AG20443 (cell line): ENCODE measurements at places on chromosomes 12 and 14.

DNA sequence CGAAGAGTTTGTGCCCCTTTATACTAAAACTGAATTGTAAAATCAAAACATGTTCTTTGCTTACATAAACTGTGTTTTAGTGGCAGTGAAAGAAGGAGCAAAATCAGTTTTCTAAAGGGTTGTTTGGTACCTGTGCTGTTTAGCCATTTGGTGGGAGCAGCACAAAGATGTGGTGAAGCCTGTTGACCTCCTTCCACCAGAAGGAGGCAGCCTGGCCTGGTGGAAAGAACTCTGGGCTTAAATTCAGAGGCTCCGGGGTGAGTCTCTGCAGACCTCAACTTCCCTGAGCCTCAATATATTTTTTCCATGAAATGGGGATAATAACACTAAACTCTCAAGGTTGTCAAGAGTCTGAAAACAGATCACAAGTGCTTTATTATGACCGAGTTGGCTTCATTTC, 502.5 kb downstream of the VRK1 start:
- no peak for DNase-seq

GRCh38 chr14:104715871-104716270, 8.2 kb upstream of the ADSS1 start:
- no peak for DNase-seq

- no peak for DNase-seq
Observed at GRCh38 chr12:117231750-117232149, 41.5 kb upstream of the FBXO21 start.

DNA sequence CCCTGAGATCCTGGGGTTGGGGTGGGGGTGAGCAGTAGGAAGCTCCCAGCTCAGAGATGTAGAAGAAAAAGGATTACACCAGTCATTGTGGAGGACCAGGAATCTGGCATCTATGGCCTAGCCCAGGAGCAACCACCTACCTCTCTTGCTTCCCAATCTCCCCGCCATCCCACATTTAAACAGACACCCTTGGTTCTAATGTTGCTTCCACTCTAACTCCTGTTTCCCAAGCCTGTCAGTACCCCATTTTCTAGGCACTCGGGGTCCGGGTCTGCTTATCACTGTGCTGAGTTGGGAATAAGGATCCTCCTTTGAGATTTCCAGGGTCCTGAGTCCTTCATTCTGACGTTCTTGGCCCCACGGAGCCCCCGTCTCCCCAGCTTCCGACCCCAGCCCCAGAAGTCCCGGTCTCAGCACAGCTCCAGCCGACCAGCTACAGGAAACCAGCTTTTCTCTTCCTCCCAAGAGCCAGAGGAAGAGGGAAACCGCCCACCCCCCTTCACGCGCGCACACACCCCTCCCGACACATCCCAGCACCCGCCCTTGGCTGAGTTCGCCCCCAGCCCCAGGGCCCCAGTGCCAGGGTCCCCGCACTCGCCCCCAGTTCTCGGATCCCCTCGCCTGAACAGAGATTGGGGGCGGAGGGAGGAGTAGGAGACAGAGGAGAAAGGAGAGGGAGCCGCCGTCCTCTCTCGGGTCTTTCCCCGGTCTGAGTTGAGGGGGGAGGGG, 1.2 kb downstream of the ITGA5 start:
- no peak for DNase-seq

GRCh38 chr14:92704036-92704804, 44.2 kb downstream of the LGMN start:
- DNase-seq = no peak

- no peak for DNase-seq
Observed at GRCh38 chr12:79415746-79416435, 274.9 kb downstream of the PAWR start.

DNA sequence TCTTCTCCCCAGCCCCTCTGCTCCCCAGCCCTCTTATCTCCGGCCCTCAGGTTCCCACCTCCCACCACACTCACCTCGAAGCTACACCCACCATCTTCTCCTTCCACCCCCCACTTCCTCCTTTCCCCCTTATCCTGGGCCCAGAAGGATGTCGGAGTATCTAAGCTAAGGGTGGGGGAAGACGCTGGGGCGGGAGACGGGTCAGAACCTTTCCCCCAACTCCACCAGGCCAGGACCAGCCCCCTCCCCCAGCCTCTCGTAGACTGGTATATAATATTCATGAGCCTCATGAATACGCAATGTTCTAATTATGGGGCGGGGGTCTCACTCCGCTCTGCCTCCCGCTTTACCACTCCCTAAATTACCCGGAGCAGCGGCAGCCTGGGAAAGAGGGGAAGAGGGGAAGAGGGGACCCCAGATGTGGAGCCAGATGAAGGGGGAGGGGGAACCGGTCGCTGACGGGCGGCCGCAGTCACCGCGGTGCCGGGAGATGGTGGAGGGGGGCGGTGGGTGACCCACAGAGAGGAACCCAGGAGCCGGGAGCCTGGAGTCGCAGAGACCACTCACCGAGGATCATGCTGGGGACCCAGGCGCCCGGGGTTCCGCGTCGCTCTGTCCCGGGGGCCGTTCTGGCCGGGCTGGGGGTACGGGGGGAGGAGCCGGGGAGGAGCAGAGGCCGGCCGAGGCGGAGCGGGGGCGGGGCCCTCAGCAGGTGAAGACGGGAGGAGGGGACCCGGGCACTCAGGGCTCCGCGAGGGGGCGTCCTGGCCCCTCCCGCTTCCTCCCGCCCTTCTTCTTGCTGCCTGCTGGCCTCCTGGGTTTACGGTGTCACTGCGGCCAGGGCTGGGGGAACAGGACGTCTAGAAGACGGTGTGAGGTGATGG, 6.4 kb upstream of the ZNF385A start:
- no peak for DNase-seq

- DNase-seq = no peak
Observed at GRCh38 chr14:49363821-49364751, 222.1 kb downstream of the RPS29 start.

- DNase-seq = no peak
Observed at GRCh38 chr14:51081209-51081608, 13.7 kb downstream of the TRIM9 start.

DNA sequence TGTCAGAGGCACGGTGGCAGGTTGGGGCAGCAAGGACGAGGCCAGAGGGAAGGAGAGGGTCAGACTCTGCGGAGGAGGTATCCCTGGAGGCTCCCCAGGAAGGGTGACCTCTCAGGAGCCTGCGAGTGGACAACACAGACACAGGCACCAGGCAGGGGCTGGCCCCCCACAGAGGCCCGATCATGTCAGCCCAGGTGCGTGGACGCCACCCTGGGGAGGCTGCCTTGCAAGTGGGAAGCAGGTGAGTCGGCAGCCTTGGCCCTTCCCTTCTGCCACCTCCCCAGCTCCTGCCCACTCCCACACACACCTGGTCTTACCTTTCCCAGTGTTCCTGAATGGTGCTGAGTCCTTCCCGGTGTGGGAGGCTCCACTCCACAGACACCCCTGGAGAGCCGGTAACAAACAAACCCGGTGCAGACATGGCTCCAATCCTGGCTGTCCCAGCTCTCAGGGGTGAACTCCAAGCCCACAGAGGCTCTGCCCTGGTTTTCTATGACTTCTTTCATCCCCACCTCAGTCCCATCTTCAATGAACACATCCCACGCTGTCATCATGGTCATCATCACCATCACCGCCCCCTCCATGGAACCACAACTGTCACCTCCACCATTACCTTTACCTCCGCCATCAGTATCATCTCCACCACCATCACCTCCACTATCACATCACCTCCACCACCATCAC, 5.2 kb downstream of the ZBTB42 start:
- DNase-seq = no peak

DNA sequence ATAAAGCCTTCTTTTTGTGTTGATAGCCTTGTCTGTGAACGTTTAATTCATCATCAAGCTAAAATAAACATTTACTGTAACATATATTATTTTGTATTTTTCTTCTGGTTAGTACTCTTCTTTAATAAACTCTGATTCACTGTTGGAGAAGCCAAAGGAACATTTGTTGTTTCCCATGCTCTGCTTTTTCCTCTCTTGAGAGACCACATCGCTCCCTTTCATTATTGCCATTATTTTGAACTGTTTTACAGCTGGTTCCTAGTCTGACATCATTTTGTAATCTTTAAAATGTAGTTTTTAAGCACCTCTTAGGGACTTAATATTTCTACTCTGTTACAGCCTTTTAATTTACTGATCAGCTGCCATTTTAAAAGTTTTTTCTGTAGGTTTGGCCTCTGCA, 301.8 kb downstream of the NPAS3 start:
- DNase-seq = no peak

DNA sequence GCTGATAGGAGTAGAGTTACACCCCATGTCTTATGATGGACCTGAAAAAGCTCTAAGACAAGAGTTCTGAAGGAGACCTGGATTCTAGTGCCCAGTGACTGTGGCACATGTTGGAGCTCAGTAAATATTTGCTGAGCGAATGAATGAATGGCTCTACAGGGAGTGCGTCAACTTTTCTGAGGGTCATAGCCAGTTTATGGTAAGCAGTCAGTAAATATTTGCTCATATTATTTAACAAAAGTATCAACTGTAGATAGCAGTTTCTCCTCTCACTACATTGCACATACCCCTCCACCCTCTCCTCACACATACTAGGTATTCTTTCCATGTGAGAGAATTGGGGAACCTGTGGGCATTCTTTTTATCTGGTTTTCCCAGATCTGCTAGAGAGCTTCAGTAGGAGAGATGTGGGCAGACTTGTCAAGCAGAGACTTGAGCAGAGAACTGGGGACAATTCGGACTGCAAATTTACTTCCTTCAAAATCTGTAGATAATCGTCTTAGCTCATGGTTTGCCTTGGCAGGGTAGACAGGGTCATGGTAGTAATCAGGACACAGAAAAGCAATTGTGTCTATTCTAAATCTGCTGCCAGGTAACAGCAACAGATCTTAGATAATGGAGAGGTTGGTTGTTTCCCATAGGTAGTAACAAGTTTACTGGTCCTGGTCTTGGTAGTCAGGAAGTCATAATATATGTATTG, 5.7 kb downstream of the SLC4A8 start:
- no peak for DNase-seq

DNA sequence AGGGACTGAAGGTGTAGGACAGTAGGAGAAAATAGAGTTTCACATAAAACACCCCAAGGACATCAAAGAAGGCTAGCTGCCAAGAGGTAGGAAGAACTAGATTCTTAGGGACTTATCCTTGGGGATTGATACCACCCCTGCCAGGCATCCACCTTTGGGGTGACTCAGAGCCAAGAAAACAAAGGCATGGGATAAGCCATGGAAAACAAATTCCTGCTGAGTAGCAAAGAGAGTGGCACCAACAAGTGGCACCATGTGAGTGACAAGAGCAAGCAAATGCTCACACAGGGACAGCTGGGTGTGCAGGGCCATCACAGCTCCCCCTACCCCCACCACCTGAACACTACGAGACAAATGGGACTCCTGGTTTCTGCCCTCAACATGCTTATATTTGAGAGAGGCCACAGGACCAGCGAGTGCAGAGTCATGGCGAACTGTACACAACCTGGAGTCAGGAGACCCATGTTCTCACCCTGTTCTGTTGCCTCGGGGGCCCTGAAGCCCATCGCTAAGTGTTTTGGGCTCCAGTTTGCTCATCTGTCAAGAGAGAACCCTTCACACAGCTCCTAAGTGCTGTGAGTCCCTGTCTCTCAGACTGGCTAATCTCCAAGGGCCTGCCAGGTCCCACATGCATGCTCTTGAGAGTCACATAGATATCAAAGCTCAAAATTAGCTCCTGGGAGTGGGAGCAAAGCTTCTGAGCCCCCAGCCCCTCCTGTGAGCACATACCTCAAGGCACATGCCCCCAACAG, 91.9 kb downstream of the DPF3 start:
- DNase-seq = no peak

DNA sequence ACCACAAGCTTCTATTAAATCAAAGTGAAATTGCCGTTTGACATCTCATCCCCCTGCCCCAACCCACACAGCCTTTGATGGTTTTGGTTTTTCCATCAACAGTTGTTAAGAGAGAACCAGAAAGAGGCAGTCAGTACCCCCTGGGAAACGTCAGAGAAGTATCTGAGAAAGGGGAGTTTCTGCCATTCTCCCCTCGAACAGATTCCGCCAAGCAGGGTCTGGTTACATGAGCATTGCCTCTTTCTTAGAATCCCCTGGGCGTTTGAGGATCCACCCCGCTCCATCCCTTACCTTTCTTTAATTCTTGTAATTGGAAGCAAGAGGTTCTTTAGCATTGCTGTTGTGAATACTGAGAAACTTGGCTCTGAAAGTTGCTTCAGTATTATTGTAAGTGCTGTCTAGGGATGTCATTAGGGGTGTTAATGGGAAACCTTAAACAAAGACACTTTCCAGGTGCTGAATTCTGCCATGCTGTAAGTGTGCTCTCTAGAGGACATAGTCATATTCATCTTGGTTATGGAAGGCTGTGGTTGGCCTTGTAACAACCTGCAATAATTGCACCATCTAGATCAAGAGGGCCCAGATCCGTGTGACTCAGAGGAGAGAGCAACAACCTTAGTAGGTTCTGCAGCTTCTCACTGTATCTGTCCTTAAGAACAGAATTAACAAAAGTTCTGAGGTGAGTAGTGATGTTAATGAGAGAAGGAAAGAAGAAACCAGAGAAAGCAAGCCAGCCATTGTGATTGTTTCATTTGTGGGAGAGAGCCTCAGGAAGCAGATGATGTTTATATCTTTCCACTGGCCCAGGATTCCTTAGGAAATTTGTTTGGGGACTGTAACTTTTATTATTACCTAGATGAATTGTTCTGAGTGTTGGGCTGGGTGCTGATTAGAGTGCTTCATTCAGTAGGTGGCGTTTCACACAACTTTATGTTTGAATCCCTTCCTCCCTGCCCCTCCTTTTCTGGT, 9.0 kb downstream of the TMBIM6 start:
- DNase-seq = no peak

DNA sequence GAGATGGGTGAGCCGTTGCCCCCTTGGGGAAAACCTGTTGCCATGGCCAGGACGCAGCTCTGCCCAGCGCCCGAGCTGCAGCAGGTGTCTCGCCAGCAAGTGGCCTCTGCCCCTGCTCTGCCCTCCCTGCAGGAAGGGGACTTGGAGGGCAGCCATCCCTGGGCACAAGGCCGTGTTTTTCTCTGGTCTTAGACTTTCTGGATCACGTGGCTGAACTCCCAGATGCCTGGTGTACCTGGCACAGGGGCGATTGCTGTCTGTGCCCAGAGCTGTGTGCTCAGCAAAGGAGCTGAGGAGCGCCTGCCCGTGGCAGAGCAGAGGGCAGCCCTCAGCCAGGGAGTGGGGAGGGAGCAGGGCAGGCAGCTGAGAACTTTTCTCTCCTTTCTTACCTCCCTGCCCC, 38.0 kb downstream of the TMEM63C start:
- DNase-seq = no peak

DNA sequence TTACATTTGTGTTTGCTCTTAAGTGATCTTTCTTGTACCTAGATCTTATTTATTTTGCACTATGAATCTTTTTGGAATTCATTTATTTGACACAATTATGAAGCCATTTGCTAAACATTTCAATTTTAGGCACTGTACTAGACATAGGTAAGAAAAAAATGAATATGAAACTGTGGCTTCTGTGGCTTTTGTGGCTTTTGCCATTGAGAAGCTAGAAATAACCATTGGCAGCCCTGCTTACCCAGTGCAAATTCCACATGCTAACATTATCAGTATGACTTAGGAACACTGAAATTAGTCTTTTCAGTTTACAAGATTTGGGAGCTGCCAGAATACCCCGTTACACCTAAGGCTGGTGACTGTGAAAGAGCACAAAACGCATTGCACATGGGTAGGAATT, 60.1 kb downstream of the FSCB start:
- DNase-seq = no peak

- DNase-seq = no peak
Observed at GRCh38 chr12:19972325-19973288, 395.7 kb upstream of the PDE3A start.

- peak; percentile 50 for DNase-seq
Observed at GRCh38 chr12:89750389-89751351, 42.0 kb upstream of the ATP2B1 start.

- DNase-seq = no peak
Observed at GRCh38 chr12:29234965-29235626, 86.0 kb downstream of the FAR2 start.

- DNase-seq = no peak
Observed at GRCh38 chr12:56590237-56590830, 39.8 kb downstream of the BAZ2A start.
